ENCODE measurements at places on chromosomes 6 and 20. TPM values are rescaled to one million over a fixed set of nuclear protein-coding genes. Genes with fewer than 3 reads are reported as not detected.

The FAXC gene
- 4.3 TPM for polyA plus RNA-seq

- DNase-seq, result no peak
These were observed 122.0 kb upstream of the HDAC2 start for GRCh38 chr6:114092943-114093342.

- DNase-seq, result no peak
These were observed 31.2 kb downstream of the SNAP25 start for GRCh38 chr20:10249822-10250221.

- peak; percentile 31 for DNase-seq
These were observed 127.9 kb upstream of the NAA20 start for GRCh38 chr20:19889011-19889953.

GRCh38 chr20:54058420-54059139 lies 11.8 kb downstream of the BCAS1 start:
- no peak for DNase-seq

The CRISP2 gene
- polyA plus RNA-seq, result 0.09 TPM

DNA sequence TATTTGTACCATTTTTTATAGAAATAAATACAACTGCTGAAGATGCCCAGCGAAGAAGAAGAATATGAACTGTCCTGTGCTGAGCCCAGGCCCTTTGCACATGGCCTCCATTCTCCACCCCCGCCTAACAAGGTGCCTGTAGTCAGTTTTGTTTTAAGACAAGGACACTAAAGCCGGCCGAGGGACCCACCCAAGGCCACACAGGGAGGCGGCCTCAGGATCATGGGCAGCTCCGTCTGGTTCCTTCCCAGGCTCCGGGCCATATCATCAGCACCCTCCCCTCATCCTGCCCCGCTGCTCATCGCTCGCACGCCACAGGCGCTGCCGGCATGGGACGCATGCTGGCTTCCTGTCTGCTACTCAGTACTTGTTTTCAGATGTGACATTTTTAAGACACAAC lies 21.3 kb downstream of the PSMG4 start:
- DNase-seq, result no peak

DNA sequence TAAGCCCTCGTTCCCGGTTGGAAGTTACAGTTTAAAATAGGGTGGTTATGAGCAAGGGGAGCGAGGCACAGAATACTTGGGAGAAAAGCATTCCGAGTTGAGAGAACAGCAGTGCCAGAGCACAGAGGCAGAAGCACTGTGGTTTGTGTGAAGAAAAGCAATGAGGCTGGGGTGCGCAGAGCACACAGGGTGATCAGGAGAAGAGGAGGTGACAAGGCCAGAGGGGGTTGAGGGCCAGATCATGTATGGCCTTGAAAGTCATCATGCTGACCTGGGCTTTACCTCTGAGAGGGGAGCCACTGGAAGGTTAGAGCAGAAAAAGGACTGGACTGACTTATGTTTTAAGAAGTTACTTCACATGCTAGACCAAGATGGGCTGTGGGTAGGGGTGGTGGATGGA lies 3.5 kb upstream of the BTN3A2 start:
- DNase-seq, result no peak

DNA sequence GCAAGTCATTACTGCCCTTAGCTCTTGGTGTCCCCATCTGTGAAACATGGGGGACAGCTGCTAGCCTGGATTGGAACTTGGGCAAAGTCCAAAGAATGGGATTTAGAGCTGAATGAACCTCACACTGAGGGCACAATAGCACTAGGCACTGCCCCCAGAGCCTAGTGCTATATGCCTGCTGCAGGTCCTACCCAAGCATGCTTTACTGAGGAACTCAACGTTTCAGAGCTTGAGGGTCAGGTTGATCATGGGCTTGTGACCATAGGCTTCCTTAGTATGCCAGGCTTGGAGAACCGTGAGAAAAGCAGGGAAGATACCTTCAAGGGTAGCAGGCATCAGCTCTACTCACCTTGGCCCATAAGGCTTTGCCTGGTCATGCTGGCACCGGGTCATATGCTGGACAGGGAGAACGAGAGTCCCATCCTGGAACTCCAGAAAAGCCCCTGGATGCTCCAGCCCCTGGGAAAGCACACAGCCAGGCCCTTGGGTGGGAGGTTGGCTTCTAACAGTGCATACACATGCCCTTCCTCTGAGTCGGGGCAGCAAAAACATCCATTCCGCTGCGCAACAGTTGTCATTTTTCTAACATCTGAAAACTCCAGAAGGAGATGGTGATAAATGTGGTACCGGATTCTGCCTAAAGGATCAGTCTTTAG lies 29.7 kb downstream of the EIF2S2 start:
- DNase-seq, result no peak

DNA sequence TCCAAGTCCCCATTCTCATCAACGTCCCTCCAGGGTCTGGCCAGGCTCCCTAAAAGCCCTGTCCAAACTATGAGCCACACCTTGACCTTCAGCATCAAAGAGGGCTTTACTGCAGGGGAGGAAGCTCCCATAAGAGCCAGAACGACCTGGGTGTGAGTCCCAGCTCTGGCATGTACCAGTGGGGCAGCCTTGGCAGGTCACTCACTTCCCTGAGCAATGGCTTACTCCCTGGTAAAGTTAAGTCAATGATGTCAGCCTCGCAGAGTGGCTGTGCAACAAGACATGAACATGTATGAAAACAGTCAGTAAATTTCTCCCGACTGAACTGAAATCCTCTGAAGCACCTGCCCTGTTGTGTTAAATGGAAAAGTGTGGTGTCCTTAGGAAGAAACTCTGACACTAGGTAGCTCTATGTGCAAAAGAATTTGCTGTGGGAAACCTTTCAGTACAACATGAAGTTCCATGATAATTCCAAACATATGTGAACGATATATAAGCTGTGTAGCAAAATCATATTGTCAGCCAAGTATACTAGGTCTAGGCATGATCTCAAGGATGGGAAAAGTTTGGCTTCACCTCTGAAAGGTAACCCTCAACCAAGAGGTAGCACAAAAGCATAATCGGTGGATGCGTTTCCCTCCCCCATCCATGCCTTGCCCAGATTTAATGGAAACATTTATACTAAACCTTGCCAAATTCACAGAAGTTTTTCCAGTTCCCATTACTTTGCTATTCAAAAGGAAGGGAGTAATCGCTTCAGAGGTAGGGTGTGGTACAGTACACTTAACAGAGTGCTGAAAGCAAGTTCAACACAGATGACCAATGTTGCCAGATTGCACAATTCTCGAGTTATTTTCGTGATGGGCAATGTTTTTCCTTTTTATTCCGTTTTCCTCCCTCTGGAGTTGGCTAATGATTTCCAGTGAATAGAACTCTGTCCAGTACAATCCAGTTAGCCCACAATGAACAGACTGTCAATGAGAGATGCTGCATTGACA lies 49.0 kb upstream of the RANBP9 start:
- DNase-seq, result no peak

The TREML4 gene
- not detected for polyA plus RNA-seq

The SLC26A8 gene
- 0.40 TPM for polyA plus RNA-seq

DNA sequence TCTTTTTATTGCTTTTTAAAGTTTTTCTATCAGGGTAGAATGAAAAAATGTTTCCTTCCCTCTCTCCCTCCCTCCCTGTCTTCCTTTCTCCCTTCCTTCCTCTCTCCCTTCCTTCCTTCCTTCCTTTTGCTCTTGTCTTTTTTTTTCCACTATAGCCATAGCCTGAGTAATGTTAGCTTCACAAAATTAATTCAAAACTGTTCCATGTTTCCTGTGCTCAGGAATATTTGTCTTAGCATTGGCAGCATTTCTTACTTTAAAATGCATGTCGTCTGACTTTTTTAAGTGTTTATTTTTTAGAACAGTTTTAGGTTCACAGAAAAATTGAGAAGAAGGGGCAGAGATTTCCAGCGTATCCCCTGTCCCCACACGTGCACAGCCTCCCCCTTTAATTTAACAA lies 730.8 kb upstream of the CITED2 start:
- no peak for DNase-seq

GRCh38 chr20:23296841-23297701 lies 53.5 kb upstream of the NXT1 start:
- peak; percentile 9 for DNase-seq

- DNase-seq, result no peak
These were observed 76.0 kb downstream of the EZR start for GRCh38 chr6:158743033-158743651.

The DAAM2 gene
- polyA plus RNA-seq, result 25.5 TPM

- no peak for DNase-seq
These were observed 100.5 kb downstream of the ASCC3 start for GRCh38 chr6:100780648-100781047.

The C6orf58 gene
- polyA plus RNA-seq, result 0.52 TPM

DNA sequence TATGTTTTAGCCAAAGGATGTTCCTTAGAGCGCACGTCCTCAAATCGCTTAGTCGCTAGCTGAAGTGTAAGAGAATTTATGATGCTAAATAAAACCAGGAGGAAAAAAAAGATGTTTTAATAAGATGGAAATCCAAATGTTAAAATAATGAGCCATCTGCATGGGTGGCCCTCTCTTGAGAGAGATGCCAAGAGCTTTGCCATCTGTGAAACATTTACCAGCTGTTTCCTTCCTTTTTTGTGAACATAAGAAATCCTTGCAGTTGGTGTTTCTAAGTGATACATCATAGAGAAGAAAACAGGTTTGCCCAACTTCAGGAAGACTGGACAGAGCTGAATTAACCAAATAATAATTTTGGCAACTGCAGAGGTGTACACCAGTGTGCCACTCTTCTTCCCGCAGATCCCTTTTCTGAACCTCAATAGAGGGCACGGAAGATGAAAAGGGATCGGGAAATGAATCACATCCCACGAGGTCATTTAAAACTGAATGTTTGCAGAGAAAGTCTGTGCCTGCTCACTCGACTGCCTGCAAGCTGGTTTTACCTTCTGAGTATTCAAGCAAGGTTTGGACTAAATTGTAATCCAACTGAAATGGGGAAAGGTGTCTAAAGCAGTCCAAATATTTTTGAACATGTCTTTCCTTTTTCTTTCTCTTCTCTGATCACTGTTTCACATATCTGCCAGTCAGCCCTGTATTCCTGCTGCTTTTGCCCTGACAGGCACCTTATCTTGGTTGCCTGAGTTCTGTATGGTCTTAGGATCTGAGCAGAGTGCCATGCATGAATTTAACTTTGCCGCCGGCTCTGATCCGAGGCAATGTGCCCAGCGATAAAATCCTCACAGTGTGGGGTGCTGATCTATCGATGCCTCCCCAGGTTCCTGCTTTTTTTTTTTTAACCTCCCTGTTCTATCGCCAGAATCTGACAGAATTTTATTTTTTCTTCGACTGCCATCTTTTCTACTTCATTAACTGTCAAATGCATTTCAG lies 35.5 kb upstream of the TSHZ2 start:
- no peak for DNase-seq

The CST9 gene
- not detected for polyA plus RNA-seq

DNA sequence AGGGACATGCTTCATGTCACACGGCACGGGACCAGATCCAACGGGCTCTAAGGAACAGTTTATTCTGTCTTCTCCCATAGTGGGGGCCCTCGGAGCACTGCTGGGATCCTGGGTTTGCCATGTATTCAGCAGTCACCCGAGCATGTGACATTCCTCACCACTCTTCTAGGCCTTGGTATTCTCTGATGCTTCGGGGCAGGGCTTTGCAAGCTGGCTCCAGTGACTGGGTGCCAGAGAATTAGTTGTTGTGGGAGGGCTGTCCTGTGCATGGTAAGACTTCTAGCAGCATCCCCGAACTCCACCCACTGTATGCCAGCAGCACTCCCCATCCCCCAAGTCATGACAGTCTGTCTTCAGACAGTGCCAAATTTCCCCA lies 5.4 kb downstream of the CCN5 start:
- no peak for DNase-seq

The SYCP2L gene
- polyA plus RNA-seq, result 7.9 TPM

DNA sequence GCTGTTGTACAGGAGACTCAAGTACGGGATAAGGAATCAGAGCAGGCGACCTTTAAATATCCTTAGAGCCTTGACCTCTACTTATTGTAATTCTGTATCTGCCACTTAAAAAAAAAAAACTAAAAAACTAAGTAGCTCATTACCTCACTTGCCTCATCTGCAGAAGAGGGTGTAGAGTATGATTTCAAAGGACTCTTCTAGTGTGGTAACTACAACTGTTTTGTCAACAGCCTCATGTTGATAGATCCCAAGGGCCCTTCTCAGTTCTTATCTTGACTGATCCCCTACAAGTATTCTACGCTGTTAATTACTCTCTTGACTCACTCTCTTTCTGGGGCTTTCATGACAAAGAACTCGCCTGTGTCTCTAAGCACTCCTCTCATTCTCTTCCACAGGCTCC lies 16.7 kb upstream of the PDYN start:
- no peak for DNase-seq

DNA sequence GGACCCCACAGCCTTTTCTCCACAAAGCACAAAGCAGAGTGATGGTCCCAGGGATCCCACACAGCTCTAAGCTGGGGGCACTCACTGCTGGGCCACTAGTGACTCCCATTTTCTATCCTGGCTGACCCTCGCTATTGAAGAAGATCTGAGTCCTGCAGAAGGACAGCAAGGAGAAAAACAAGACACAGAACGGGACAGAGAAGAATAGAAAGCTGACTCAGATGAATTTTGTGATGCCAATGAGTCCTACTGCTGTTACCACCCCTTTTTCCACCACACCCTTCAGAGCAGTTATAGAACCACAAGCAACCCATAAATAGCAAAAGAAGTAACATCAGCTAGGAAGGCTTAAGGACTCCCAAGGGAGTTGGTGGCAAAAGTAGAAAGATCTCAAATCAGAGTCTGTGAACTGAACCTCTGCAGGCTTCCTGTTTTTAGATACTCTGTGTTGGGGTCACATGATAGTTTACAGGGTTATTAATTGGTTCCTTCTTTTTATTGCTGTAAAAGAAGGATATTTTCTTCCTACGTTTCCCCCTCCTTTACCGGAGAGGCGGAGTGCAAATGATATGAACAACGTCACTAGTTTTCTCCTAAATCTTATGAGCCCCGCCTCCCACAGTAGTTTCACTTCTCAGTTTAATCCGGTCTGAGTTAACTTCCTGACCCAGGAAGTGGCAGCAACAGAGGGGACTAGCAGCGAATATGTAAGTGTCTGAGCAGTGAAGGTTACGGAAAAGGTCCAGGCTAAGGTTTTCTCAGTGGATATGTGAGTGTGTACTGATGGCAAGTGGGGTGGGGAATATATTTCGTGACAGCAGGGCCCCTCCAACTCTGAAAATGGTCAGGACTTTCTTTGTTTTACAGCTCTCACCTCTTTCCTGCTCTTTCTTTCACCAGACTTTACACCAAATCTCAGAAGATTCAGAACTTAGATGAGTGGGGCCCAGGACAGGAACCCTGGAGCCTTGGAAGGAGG lies at the start of gene TRIM38:
TSS of gene TRIM38 (plus strand) at position 654 of the 979 bp plus-strand sequence. CDS start 3,721 bp downstream, outside the sequence.
- peak; percentile 88 for DNase-seq

DNA sequence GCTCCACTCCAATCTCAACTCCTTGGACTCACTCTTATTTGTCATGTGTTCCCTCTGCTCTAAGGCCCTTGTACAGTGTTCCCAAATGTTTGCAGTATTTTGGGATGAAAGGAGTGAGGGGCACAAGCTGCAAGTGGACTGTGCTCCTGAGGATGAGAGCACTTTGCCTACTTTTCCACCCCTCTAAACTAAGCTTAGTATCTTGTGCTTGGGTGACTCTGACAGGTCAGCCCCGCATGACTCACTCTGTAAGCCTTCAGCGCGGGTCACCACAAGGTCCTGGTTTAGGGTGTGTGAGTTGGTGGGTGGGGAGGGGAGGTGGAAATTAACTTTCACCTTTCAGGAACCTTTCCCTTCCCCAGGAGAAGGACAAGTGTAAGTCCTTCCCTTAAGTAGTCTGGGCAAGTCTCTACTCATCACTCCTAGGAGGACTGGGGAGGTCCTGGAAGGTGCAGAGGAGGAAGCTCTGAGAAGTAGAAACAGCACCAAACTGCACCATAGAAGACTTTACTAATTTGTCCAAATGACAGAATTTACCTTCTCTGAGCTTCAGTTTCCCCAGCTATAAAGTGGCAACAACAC lies 68.8 kb upstream of the EPB41L1 start:
- no peak for DNase-seq

The GPSM3 gene
- 12.9 TPM for polyA plus RNA-seq

All from renal pelvis (tissue), 12 donors.